ENCODE measurements at places on chromosomes 12 and 14.

GRCh38 chr14:102729268-102729667 lies 48.0 kb upstream of the TRAF3 start:
- DNase-seq = no peak

GRCh38 chr14:93527203-93527607 lies 96.5 kb downstream of the UNC79 start:
- no peak for DNase-seq

GRCh38 chr14:51581017-51581881 lies 70.5 kb upstream of the FRMD6 start:
- peak; percentile 94 for DNase-seq

GRCh38 chr12:39348941-39349626 lies 93.8 kb downstream of the KIF21A start:
- DNase-seq = no peak

DNA sequence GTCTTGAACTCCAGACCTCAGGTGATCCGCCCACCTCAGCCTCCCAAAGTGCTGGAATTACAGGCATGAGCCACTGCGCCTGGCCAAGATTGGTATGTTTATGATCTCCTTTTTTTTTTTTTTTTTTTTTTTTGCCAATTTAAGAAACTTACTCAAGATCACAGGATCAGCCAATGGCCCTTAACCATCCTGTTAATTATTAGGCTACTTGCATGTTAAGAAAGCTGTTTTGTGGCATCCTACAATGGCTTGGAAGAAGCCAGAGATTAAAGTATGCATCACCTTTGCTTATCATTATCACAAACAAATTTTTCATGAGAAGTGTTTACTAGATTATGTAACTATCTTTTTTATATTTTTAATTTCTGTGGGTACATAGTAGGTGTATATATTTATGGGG lies 140.2 kb downstream of the BCAT1 start:
- no peak for DNase-seq

GRCh38 chr12:56948457-56948777 lies 9.0 kb downstream of the RDH16 start:
- DNase-seq = no peak

DNA sequence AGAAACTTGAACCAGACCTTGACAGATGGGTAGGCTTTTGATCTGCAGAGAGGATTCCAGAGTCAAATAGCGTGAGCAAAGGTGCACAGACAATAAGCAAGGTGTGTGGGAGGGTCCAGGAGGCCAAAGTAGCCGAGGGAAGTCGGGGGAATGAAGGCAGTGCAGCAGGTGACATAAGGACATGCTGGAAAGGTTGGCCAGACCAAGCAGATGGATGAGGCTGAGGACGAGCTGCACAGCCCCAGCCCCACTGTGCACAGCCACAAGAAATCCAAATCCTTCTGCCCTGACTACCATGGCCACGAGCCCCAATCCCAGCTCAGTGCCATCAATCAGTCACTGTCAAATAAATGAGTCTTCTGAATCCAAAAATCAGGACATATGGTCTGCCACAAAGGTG lies 5.4 kb downstream of the TTC7B start:
- no peak for DNase-seq

DNA sequence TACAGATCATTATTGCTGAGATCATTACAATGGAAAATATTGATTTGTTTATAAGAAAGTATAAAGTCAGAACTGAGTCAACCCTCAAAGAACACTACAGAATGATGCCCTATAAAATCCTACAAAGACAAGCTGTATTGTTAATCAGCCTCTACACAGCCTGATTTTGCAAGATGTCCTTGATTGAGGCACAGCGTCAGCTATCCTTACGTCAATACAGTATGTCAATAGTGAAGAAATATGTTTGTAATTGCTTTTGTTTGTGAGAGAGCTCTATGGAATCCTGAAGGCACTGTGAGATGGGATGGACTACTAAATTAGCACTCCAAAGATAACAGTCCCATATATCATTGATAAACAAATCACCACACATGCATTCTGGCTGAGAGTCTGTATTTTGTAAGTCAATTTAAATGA lies 70.7 kb downstream of the RASSF9 start:
- DNase-seq = no peak

- DNase-seq = no peak
Measured at GRCh38 chr12:6832125-6832524, 3.9 kb downstream of the P3H3 start.

DNA sequence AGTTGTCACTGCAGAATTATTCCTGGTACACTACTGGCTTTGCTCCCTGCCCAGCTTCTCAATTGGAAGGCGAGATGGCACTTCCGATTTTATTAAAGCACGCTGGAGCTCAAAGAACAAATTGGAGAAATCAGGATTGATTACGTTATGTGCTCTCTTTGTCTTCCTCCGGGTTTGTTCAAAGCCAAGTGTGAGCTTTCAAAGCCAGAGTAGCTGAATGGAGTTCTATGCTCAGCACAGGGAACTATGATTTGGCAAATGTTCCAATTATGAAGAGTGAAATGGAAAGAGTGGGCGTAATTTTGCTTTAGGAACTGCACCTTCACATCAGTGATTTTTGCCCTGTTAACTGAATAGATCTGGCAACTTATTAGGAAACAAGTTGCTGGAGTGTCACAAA lies 72.4 kb downstream of the FLRT2 start:
- DNase-seq = no peak

DNA sequence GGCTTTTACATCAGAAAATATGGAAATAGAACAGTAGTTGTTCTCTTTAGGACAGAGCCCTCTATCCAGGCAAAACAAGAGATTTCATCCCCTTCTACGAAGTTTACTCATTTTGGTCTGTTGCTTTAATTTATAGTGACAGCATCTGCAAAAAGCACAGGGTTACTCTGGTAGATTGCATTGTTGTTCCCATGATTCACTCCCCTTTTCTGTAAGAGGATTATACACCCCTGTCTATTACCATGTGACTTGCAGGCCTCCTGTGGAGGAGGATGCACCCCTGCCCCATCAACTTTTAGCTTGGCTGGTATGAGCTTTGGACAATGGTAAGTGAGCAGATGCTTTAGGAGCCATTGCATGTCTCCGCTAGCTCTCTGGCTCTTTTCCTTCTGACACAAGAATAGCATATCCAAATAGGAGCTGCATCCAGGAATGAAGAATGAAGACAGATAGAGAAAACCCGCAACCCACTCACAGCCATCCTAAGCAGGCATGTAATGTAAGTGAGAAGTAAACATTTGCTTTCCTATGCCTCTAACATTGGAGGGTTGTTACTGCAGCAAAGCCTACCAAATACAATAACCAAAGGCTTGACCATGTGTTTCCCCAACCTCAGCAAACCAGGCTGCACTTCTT lies 304.2 kb downstream of the AKAP6 start:
- no peak for DNase-seq

DNA sequence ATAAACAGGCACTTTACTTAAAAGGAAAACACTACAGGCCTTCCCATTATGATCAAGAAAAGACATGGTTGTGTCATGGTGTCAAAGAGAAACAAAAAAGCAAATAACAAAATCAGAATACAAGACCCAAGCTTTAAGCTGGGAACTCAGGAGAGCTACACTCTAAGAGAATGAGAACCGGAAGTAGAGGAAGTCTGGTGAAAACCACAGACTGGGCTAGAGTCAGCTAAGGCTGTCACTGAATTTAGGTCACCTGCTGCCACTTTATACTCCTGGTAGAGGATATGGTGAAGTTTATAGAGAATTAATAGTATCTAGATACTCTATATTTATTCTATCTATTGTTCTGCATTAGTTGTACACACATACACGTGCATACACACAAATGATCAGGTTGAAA lies 971.7 kb downstream of the FLRT2 start:
- DNase-seq = no peak

DNA sequence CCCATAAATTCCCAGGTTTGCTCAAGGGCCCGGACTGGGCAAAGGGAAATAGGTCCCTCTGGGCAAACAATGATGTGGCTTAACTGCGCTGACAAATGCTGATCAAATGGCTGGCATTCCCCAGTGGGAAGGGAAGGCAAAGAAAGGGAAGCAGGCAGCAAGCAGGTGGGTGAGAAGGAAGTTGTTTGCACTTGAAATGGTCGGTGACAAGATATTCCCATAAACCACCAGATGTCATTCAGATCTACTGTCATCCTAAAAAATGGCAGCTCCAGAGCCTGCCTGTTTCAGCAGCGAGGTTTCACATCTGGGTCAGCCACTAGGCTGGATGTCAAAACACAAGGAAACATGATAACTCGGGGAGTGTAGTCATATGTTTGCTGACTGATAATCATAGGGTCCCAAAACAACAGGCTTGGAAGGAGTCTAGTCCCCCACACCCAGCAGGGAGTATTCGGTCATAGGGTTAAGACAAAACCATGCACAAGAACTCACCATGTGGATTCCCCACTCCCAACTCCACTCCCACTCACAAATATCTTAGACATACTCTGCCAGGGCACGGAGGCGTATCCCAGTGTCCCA lies 37.9 kb upstream of the MDM1 start:
- DNase-seq = no peak

- DNase-seq = peak; percentile 98
Measured at GRCh38 chr12:14952299-14952921, 9.0 kb downstream of the ARHGDIB start.

DNA sequence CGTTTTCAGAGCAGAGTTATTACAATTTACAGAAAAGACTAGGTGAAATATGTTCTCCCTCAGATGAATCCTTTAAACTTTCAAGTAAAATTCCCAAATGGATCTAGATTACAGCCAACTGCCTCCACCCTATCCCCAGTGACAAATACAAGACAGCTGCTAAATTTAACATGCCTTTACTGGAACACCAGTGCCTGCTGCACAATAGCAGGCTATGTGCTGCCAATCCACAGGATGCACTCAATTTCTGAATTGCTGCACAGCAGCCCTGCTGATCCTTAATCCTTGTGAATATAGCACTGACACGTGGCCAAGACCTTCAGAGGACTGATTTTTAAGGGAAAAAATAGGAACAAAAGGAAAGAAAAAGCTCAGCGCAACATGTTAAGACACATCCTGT lies 128.9 kb downstream of the CCER1 start:
- no peak for DNase-seq

DNA sequence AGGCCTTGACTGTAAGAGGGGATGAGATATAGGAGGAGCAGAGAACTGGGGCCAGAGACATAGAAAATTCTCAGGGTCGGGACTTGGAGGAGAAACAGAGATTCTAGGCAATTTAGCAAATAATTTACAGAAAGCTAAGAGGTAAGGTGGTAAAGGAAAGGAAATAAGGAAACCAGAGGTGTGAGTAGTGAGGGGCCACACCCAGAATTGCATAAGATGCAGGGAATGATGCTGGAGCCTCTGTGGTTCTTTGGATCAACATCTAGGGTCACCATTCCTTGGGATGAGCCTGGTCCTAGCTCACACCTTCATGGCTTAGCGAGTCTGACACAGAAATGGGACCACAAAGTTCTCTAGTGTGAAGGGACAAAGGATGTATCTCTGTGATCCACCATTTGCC lies 949 bp upstream of the SDR9C7 start:
- DNase-seq = no peak

DNA sequence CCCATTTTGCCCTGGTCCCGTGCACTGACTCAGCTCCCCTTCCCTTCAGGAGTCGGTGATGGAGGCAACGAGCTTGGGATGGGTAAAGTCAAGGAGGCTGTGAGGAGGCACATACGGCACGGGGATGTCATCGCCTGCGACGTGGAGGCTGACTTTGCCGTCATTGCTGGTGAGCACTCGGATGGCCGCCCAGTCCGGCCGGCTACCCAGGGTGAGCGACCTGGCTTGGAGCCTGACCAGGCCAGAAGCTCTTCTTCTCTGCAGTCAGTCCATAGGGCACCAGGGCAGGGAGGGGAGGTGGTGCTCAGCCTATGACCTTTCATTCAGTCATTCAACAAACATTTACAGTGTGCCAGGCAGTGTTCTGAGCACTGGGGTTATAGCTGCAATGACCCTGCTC lies 39.8 kb downstream of the GPR68 start:
- DNase-seq = no peak

GRCh38 chr14:57933349-57933748 lies 67.5 kb upstream of the SLC35F4 start:
- DNase-seq = no peak

- DNase-seq = no peak
Measured at GRCh38 chr12:94900496-94900895, 103.0 kb downstream of the NDUFA12 start.

DNA sequence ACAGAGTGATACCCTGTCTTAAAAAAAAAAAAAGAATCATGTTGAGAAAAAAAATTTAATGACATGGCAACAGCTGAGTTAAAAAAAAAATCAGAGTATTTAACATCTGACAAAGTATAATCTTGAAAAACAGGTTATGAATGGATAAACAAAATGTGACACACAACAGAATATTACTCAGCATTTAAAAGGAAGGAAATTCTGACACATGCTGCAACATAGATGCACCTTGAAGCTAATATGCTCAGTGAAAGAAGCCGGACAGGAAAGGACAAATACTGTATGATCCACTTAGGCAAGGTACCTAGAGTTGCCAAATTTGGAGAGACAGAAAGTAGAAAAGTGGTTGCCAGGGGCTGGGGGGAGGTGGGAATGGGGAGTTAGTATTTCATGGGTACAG lies 19.4 kb upstream of the EIF2B2 start:
- DNase-seq = no peak

GRCh38 chr12:113899561-113900471 lies 66.3 kb downstream of the RBM19 start:
- no peak for DNase-seq

- DNase-seq = peak; percentile 72
Measured at GRCh38 chr14:75794615-75795038, 133.6 kb downstream of the TTLL5 start.

DNA sequence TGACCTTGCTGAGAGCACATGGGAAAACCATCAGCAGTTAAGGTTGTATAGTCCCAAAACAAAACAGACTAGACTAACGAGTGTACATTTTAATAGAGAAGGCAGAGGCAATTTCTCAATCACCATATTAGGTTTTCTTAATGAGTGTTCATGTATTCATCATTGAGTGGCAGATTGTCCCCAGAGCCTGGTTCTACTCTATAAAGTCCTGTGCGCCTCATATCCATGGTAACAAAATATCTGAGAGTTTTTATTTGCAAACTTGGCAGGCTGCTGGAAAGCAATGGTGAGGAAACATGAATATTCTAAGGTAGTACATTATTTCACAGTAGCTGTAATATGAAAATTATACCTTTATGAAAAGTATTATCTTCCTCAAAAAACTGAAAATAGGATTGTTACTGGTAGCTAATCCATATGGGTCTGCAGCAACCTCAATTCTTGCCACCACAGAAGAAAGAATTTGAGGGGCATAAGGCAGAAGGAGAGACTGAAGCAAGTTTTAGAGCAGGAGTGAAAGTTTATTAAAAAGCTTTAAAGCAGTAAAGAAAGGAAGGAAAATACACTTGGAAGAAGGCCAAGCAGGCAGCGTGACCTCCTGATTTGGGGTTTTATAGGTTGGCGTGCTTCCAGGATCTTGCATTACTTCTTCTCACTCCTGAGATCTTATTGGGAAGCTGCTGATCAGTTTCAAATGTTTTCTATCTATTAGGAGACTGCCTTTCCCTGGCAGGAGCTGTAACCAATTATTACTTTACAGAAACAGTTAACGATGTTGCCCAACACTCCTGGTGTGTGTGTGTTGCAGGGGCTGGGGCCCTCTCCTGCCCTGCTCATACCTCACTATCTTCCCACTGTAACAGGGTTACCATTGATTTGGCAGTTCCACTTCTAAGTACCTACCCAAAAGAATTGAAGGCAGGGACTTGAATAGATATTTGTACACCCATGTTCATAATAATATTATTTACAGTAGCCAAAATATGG lies 154.0 kb upstream of the NUDT4 start:
- DNase-seq = no peak

Data from IMR-90 (cell line).